Ureter (tissue), 1 donor: ENCODE measurements at places on chromosomes 16 and 17. TPM values are rescaled to one million over a fixed set of nuclear protein-coding genes. Genes with fewer than 3 reads are reported as not detected.

The SNAI3 gene
- total RNA-seq, result 1.8 TPM

The SOX15 gene
- 8.0 TPM for total RNA-seq

The HGS gene
- total RNA-seq, result 101 TPM

- DNase-seq, result no peak
Measured at GRCh38 chr16:11556214-11556819, 30.4 kb downstream of the LITAF start.

DNA sequence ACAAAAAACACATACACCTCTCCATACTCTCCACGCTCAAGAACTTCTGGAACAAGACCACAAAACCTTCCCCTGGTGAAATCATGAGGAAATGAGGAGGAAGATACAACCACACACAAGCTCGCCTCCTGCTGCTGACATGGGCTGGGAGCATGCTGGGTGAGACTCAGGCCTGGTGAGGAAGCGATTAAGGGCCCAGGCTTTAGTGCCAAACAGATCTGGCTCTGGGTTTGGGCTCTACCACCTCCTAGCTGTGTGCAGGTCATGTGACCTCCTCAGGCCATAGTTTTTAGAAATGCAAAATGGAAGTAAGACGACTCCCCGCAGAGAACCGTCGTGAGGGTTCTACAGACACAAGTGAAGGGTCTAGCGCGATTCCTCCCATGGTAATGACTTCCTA, 41.3 kb downstream of the VAC14 start:
- DNase-seq, result no peak

DNA sequence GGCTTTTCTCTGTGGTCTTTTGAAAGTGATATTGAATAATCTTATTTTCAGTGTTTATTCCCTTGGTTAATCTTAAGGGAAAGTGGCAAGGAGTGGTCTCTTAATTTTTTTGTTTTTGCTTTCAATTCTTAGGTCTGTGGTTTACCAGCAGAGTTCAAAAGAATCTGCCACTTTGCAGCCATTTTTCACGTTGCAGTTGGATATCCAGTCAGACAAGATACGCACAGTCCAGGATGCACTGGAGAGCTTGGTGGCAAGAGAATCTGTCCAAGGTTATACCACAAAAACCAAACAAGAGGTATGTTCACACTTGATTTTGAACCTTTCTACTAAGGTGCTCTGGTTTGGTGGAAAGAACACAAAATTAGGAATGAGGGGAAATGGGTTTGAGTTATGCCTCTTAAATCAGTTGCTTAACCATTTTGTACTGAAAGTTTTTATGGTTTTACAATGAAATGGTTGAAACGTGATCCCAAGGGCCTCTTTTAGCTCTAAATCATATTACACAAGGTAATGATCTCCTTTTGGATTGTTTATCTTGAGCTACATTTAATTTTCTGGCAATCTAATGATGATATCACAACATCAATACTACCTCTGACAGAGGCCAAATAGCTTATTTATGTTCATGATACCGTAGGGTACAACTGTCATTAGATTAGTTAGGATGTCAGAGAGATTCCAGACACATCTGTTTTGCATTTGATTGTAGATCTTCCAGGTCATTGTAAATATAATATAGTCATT, 51.6 kb upstream of the CRISPLD2 start:
- DNase-seq, result no peak

GRCh38 chr17:32103476-32104113, 38.7 kb upstream of the RHOT1 start:
- no peak for DNase-seq

The CAMTA2 gene
- 86.0 TPM for total RNA-seq

DNA sequence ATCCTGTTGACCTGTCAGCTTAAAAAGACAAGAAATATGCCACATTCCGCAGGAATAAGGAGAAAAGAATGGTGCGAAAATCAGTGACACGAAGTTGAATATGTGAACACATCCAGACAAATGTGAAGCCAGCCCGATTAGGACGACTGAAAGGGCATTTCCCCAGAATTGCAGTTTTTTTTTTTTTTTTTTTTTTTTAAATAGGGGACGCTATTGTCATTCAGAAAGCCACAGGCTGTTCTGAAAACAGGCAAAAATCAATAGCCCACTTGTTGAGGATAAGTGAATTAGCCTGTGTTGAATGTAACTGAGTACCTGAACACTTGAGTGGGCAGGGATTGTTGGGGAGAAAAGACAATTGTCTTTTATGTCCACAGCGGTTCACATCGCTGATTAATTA, 507.1 kb downstream of the WWOX start:
- no peak for DNase-seq

The PRKCB gene
- 14.3 TPM for total RNA-seq

DNA sequence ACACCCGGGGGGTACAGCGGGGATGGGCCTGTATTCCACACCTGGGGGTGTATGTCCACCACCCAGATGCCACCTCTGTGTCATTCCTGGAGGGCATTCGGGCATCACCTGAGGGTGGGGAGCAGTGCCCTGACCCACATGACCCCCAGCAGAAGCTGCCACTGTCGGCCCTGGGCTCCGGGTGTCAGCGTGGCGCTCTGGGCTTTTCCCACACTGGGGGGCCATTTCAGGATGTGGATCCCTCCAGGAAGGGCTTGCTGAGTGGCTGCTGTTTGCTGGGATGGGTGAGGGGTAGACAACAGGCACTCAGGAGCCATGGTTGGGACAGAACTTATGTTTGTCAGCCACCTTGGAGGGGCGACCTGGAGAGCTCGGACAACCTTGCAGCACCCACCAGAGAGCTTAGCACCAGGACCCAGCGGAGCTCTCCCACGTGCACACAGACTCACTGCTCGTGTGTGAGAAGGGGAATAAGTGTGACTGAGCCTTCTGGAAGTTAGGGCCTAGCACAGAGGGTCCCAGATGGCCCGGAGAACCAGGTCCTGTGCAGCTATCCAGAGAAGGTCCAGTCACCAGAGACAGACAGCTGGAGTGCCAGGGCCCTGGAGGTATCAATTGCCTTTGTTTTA, 102.7 kb downstream of the METRNL start:
- peak; percentile 37 for DNase-seq

The HS3ST3B1 gene
- total RNA-seq, result 1.8 TPM

The KRT15 gene
- total RNA-seq, result 147 TPM

- DNase-seq, result no peak
Measured at GRCh38 chr17:78226055-78226758, 5.2 kb upstream of the TMEM235 start.

- no peak for DNase-seq
Measured at GRCh38 chr17:72004611-72005331, 116.0 kb upstream of the SOX9 start.

- no peak for DNase-seq
Measured at GRCh38 chr17:1162116-1162855, 17.5 kb downstream of the ABR start.

DNA sequence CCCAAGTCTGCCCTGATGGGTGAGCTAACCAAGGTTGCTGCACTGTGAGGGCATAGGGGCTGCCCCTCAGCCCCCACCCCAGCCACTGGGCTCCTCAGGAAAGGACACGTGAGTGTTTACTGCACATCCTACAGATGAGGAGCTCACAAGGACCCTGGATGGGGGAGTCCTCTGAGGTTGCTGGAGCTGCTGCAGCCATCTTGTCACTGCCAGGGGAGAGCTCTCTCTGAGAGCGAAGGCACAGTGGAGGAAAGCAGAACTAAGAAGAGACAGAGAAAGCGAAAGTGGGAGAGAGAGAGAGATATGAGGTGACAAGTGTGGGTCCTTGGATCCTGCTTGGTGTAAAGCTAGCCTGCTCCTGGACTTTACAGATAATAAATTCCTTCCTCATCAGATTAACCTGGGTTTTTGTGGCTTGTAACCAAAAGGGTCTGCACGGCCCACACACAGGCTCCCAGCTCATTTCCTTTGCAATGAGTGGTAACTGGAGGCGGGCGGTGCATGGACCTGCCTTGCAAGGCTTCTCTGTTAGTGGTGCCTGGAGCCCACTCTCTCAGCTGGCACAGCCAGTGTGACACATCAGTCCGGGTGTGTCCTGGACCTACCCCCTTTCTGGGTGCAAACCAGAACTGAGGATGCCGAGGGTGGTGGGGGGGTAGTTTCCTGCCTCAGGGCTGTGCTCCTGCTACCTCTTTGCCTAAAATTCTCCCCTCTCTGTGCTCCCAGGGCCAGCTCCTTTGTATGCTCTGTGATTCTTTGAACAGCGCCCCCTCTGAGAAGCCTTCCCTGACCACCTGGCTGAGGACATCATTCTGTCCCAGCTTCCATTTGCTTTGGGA, 14.2 kb downstream of the SNX20 start:
- DNase-seq, result no peak

- no peak for DNase-seq
Measured at GRCh38 chr16:50302472-50303005, 36.2 kb downstream of the ADCY7 start.

The SOX8 gene
- 0.73 TPM for total RNA-seq

- no peak for DNase-seq
Measured at GRCh38 chr16:63995025-63995424, 1126.8 kb downstream of the CDH11 start.

The PRSS53 gene
- 1.2 TPM for total RNA-seq

The UNC119 gene
- 37.5 TPM for total RNA-seq

GRCh38 chr16:65833171-65833871, 533.2 kb upstream of the CDH5 start:
- DNase-seq, result peak; percentile 52

The OSGIN1 gene
- 5.9 TPM for total RNA-seq

DNA sequence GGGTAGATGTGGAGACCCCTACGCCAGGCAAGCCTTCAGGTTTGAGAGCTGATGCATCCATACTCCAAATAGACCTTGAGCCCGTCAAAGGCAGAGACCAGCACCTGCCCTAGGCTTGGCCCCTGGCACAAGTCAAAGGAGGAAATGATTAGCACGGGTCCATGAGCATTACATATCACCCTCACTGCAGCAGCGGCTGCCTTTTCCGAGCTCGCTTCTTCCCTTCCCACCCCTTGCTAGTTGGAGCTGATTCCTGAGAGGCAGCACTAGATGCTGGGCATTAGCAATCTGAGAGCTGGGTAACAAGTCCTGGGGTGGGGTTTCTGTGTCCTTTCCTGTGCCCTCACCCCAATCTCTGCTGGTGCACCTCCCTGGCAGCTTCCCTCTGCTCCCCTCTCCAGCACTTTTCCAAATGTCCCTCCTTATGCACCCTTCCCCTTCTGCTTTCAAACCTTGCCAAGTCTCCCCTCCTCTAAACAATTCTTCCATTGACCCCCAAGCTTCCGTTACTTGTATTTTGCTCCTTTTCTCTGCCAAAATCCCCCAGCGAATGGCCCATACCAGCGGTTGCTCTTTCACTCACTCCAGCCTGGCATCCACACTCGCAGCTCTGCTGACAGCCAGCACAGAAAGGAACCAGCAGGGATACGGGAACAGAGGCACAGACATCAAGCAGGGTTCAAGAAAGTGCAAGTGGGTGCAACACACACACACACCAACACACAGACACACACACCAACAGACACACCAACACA, 3.0 kb downstream of the CDRT4 start:
- no peak for DNase-seq

The ZFHX3 gene
- total RNA-seq, result 60.8 TPM

DNA sequence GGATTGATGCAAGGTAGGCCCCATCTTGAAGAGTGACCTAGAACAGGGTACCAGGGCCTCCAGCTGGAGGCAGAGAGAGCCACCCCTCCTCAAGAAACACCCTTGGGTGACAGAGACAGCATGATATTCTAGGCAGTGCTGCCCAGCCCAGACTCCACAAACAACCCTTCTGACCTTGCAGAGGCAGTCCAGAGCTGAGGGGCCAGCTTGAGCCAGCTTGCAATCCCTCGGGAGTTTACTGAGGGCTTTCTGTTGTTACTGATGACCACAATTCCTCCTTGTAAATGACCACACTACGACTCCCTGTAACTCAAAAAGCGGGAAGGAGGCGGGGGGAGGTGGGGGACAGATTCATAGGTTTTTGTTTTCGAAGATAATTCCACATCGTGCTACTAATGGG, 18.6 kb upstream of the MNT start:
- no peak for DNase-seq

- DNase-seq, result no peak
Measured at GRCh38 chr17:22511431-22511830, 819.1 kb downstream of the KCNJ18 start.

DNA sequence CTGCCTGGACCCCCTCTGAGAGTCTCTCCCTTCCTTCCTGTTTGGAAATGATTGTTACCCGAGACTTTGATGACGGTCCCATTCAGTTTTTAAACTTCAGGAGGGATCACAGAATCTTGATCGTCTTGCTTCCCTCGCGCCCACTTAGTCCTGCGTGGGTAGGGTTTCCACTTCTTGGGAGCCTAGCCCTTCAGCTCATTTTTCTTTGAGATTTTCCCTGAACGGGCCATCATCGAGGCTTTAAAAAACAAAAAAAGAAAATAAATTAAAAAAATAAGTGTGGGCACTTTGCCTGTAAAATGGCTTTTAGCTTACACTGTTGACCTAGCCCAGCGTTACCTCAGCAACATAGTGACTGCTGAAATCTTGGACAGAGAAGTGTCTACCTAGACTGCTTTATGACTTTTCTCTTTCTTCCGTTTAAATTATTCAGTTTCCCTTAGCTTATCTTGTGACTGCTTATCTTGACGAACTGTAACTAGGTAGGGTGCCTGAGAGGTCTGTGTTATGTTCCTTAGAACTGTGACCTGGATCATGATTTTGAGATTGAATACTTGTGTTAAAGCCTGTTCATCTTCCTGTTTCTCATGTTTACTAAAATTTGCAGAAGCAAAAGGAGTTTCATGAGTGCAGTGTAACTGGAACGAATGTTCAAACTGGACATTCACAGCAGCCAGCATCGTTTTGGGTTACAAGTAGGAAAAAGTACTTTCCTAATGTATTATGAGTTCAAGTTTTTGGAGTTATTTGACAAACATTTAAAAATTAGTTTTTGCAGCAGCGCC, 874 bp downstream of the WWP2 start:
- DNase-seq, result no peak

GRCh38 chr16:4698321-4699045, 5.1 kb downstream of the NUDT16L1 start:
- no peak for DNase-seq

DNA sequence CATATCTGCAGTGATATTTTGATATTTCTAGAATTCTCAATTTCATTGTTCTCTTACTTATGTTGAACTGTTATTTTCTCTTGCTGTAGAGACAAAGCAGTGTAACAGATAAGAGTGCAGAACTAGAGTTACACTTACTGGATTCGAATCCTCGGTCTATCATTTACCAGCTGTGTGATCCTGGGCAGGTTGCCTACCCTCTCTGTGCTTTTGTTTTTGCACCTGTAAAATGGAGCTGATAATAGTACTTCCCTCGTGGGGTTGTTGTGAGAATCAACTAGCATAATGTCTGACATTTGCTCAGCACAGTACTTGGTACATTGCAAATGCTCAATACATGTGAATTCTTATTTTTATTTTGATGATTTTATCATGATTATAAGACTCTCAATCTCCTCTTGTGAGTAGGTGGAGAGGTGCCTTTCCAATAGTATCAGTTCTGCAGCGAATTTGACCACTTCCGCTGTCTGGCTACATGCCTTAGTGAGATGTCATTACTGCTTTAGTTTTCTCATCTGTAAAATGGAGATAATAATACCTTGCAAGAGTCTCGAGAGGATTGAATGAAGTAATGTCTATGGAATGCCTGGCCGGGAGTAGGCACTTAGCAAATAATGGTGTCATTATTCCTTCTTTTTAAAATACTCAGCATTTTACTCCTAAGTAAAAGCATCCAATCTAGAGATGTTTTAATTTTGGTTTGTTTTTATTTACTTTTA, 312.2 kb upstream of the MAF start:
- DNase-seq, result no peak

- no peak for DNase-seq
Measured at GRCh38 chr16:77877712-77878347, 89.5 kb downstream of the VAT1L start.

The SSTR5 gene
- total RNA-seq, result 0.47 TPM
